ENCODE measurements at places on chromosomes 3 and 15. TPM values are rescaled to one million over a fixed set of nuclear protein-coding genes. Genes with fewer than 3 reads are reported as not detected.

The VIPR1 gene
- total RNA-seq = 0.41 TPM

The SI gene
- not detected for total RNA-seq

GRCh38 chr15:94086341-94086740 is 145.0 kb upstream of the MCTP2 start:
- no peak for DNase-seq

DNA sequence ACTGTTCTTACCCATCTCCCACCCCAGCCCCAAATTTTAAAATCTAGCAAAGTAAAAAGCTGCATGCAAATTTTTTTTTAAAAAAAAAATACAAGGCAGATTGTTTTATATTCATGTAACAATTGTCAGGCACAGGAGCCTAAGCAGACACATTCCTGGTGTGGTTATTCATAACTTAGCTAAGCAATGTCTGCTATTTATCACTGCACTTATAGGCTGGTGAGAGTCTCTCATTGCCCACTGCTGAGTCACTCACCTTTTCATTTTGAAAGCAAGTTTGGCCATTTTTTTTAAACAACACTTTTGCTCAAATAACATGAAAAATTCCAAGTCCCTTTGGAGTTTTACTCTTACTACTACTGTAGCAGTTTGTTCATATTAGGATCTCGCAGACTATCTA is 413.9 kb downstream of the RBMS3 start:
- no peak for DNase-seq

DNA sequence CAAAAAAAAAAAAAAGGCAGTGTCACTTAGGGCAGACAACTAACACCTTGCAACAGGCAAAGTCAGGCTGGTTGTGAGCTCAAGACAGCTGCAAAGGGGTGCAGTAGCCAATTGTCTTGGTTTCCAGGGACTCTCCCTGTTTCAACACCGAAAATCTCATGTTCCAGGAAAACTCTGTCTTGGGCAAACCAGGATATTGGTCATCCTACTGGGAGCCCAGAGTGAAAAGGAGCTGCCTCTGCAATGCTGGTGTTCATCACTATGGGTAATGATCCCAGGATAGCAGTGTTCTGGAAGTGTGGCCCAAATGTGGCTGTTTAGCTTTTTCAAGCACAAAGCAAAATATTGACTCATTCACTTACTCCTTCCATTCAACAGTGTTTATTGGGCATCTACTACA is 82.6 kb downstream of the ARHGAP31 start:
- DNase-seq = no peak
